Activated CD4-positive, alpha-beta memory T cell treated with anti-CD3 and anti-CD28 coated beads for 36 hours (primary cell): ENCODE measurements at places on chromosomes 3 and 15. TPM values are rescaled to one million over a fixed set of nuclear protein-coding genes. Genes with fewer than 3 reads are reported as not detected.
A peak's percentile ranks its signal among the peaks of the same experiment; 100 is the strongest.

The VEPH1 gene
- total RNA-seq, result not detected

DNA sequence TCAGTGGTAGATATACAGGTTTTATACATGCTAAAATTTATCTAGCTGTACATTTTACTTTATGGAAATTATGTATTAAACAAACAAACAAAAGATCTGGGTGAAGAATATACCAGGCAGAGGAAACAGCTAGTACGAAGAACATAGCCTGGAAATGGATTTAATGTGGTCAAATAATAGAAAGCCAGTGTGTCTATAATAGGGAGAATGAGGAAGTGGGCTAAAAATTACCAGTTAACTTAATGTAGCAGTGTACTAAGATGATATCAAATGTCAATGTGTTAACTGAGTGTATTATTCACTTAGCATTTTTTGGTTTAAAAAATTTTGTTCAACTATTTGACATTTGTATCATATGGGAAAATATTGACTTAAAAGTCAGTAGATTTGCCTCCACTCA, 22.8 kb upstream of the SLC15A2 start:
- H3K27ac ChIP-seq, result no peak overlapping the region
- H3K36me3 ChIP-seq, result peaks cover 6% of the 10 kb centered on the region
- no peak overlapping the region for H3K4me3 ChIP-seq
- H3K4me1 ChIP-seq, result no peaks in the 10 kb centered on the region
- DNase-seq, result no peak
- H3K27me3 ChIP-seq, result no peaks in the 10 kb centered on the region

The LHFPL4 gene
- not detected for total RNA-seq

GRCh38 chr3:56115698-56116097, 352.6 kb downstream of the ERC2 start:
- H3K4me3 ChIP-seq, result no peak overlapping the region
- no peaks in the 10 kb centered on the region for H3K36me3 ChIP-seq
- no peak for DNase-seq
- H3K27ac ChIP-seq, result no peak overlapping the region
- no peaks in the 10 kb centered on the region for H3K4me1 ChIP-seq
- no peaks in the 10 kb centered on the region for H3K27me3 ChIP-seq

DNA sequence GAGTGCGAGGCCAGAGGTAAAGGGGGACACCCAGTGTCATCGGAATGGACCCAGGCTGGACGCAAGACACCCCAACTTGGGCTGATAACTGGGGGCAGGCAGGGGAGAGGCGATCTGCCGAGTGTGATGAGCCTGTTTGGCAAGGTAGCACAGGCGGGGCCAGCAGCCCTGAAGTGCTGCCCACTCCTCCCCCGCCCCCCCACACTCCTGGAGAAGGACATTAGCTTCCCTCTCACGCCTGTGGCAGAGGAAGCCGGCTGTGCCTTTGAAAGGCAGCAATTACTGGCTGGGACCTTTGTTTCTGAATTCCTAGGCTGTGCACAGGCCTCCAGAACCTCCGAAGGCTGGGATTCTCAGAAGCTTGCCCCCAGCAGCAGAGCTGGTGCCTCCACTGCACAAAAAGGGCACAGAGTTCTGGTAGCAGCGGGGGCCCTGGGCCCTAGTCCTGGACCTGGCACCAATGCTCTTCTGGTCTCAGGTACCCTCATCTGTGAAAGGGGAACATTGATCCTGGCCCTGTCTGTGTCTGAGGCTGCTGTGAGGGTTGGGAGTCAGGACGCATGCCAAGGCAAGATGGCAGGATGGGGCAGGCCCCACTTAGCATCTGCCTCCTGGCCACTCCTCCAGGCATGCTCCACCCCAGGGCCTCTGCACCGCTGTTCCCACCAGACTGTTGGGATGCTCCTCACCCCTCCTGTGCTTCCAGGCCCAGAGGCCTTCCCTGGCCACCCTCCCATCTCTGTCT, 28.6 kb downstream of the IQSEC1 start:
- peaks cover 22% of the 10 kb centered on the region for H3K4me1 ChIP-seq
- DNase-seq, result no peak
- H3K27me3 ChIP-seq, result no peaks in the 10 kb centered on the region
- H3K4me3 ChIP-seq, result no peak overlapping the region
- no peak overlapping the region for H3K27ac ChIP-seq
- H3K36me3 ChIP-seq, result no peaks in the 10 kb centered on the region

The SPATA12 gene
- total RNA-seq, result not detected

DNA sequence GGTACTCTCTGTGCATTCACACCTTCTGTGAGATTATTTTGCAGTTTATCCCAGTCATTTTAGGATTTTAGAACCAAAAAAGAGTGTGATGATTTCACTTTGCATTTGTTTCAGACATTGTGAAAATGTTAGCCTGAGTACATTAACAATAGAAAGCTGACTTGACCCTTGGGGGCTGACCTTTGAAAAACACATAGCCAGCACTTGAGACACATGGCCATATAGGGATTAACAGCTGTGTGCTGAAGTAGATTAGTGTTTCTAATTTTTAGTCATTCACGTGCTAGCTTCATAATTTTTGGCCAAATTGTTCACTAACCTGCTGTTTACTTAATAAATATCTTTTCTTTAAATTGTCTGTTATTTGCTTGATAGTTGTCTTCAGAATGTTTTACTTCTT, 3.5 kb downstream of the FEM1B start:
- peaks cover 67% of the 10 kb centered on the region for H3K4me1 ChIP-seq
- no peak for DNase-seq
- no peak overlapping the region for H3K4me3 ChIP-seq

DNA sequence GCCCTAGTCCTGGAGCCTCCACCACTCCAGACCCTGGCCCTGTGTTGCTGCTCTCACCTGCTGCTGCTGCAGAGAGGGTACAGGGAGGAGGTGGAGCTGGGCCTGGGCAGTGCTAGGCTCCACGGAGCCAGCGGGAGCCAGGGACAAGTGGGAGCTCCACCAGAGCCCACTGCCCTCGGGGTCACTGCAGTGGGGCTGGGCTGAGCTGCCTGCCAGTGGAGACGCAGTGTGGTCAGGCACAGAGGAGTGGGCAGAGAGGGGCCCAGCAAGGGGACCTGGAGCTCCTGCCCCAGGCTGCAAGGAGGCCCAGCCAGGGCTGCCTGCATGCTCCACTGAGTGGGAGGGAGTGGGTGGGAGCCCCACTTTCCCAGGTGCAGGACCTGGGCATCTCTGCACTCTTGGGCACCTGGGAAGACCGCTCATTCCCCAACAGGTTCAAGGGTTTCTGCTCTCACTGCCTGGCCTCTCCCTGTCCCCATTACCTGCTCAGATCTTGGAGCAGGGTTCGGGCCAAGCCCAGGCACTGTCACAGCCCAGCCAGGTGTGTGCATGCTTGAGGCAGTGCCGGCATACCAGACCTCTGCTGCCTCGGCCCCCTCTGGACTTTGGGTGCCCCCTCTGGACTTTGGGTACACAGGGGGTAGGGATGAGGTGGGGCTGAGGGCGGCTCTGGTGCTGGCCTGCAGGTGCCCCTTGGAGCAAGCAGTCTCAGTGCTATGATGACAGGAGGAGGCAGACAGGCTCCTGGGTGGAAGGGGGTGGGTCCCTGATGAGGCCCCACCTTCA, 308.0 kb downstream of the DOCK3 start:
- no peaks in the 10 kb centered on the region for H3K36me3 ChIP-seq
- H3K4me1 ChIP-seq, result no peaks in the 10 kb centered on the region
- no peak for DNase-seq
- peaks cover 2% of the 10 kb centered on the region for H3K27me3 ChIP-seq
- H3K27ac ChIP-seq, result no peak overlapping the region
- no peak overlapping the region for H3K4me3 ChIP-seq

GRCh38 chr3:40248591-40248990, 60.9 kb upstream of the EIF1B start:
- no peak overlapping the region for H3K27ac ChIP-seq
- DNase-seq, result no peak
- no peaks in the 10 kb centered on the region for H3K36me3 ChIP-seq
- no peaks in the 10 kb centered on the region for H3K4me1 ChIP-seq

DNA sequence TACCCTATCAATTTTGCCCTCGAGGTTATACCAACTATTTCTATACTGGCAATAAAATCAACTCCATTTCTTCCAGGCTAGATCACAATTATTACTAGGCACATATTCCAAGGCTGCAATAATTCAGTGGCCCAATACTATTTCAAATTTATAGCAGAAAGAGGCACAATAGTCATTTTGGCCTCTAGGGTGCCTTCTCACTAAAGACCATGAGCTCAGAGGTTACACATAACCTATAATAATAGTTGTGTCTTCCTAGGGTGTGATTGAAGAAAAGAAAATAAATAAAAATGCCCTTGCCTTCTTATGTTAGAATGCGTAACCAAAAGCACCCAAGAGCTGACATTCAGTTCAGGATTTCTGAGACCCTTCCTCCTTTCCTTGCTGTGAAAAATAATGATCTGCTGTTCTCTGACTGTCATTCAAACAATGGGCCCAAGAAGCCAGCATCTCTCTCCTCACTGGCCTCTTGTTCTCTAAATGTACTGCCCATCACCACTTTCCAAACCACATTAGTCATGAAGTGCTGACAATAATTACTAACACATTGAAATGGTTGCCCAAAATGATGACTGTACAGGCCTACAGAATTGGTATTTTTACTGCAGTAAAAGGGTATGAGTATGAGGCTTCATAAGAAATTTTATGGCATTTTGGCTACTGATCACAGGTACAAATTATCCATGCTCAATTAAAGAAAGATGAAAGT, 244.8 kb downstream of the LRRN1 start:
- no peaks in the 10 kb centered on the region for H3K36me3 ChIP-seq
- no peak for DNase-seq
- H3K4me1 ChIP-seq, result no peaks in the 10 kb centered on the region
- H3K4me3 ChIP-seq, result no peak overlapping the region
- H3K27me3 ChIP-seq, result no peaks in the 10 kb centered on the region

The DNAH12 gene
- 0.14 TPM for total RNA-seq

DNA sequence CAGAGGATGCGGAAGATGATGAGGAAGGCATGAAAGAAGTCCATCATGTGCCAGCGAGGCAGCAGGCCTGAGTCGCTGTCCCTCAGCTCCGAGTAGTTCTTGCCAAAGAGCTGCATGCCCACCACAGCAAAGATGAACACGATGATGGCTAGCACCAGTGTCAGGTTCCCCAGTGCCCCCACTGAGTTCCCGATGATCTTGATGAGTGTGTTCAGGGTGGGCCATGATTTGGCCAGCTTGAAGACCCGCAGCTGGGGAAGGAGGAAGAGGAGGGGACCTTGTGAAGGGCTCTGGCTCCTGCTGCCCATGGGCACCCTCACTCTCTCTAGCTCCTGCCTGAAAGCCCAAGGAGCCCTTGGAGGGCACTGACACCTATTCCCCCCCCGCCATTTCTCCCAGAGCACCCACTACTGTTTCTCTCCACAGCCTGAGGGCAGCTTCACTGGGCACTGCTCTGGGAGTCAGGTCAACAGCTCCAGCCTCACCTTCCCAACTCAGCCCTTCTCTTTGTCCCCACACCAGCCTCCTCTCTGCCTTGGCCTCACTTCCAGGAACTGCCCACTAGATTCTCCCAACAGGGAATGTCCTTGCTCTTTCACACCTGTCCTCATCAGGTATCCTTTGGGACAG, 63.6 kb downstream of the SCN5A start:
- no peak overlapping the region for H3K27ac ChIP-seq
- no peaks in the 10 kb centered on the region for H3K36me3 ChIP-seq
- peak; percentile 5 for DNase-seq
- H3K4me1 ChIP-seq, result no peaks in the 10 kb centered on the region
- H3K27me3 ChIP-seq, result no peaks in the 10 kb centered on the region

DNA sequence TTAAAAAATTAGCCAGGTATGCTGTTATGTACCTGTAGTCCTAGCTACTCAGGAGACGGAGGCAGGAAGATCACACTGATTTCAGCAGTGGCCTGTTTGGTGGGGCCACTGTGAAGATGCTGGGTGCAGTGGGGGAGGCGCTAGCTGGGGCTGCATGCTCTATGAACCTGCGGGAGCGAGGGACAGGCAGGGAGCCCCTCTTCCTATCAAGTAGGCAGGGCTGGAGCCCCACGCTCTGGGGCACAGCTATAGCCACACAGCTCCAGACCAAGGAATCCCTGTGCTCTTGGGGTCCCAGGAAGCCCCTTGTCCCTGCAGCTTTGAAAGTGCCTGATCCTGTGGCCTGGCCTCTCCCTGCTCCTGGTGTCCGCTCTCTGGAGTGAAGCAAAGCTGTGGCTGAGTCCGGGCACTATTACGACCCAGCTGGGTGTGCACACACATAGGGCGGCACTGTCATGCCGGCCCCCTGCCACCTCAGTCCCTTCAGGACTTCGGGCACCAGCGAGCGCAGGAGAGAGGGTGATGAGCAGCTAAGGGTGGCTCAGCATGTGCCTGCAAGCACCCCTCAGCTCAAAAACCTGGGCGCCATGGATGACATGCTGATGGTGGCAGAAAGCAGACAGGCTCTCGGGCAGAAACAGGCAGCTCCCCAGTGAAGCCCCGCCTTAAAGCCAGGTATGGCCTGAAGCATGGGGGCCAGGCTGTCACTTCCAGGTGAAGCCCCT, 262.6 kb downstream of the TBC1D5 start:
- H3K4me3 ChIP-seq, result no peak overlapping the region
- no peaks in the 10 kb centered on the region for H3K4me1 ChIP-seq
- H3K27ac ChIP-seq, result no peak overlapping the region
- no peaks in the 10 kb centered on the region for H3K36me3 ChIP-seq
- no peaks in the 10 kb centered on the region for H3K27me3 ChIP-seq

The BNC1 gene
- total RNA-seq, result not detected
